Foreskin keratinocyte (primary cell): ENCODE measurements at places on chromosomes 11 and 22.

GRCh38 chr22:16987822-16988221 lies 20.2 kb downstream of the GAB4 start:
- DNase-seq, result no peak

DNA sequence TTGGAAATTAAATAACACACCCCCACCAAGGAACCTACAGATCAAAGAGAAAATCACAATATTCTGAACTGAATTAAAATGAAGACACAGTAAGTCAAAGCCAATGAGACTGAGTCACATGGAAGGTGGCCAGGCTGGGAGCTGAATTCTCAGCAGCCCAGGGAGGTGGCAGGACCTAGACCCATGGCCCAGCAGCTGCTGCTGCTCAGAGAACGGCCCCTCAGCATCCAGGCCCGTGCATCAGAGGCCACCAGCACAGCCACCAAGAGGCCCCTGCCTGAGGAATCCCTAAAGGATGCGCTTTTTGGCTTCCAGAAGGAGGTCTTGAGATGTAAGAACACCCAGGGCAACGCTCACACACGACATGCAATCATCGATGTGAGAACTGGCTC lies 35.0 kb downstream of the TBX1 start:
- DNase-seq, result no peak

GRCh38 chr11:1206391-1207271 lies 16.2 kb upstream of the MUC5B start:
- DNase-seq, result no peak

DNA sequence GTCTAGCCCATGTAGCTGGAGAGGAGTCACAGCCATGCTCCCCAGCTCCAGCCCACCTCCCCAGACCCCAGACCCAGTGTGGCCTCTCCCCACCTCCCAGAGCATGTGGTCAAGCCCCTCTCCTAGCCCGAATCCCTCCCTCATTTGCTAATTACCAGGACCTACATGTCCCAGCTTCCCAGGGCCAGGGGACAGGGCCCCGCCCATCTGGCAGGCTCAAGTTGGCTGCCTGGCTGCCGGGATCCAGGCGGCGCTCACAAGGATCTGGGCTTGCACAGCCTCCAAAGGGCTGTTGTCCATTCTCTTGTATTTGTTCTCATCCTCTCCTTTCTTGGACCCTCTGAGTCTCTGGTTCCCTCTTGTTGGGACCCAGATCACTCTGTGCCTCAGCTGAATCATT lies 4.6 kb upstream of the MIF start:
- no peak for DNase-seq

DNA sequence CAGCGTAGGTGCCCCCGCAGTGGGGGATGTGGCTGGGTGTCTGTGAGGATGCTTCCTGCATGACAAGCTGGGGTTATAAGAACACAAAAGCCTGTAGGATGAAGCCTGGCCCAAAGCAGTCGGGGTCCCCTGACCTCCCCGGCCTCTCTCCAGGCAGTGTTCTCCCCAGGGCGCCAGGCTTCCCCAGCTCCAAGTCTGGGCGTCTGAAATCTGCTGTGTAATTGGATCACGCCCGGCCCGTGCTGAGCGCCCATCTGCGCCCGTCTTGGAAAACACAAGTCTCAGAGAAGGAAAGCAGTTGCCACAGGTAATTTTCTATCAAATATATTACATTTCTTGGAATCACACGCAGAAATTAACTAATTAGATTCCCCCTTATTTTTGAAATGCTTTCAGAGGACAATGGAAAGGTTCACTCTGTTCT lies 233.3 kb downstream of the CTTN start:
- no peak for DNase-seq
